Frontal cortex (tissue), 4 donors: ENCODE measurements at places on chromosomes 7 and 10. TPM values are rescaled to one million over a fixed set of nuclear protein-coding genes. Genes with fewer than 3 reads are reported as not detected.

The CPN1 gene
- not detected for total RNA-seq

The LLCFC1 gene
- total RNA-seq, result not detected

The OR2A12 gene
- total RNA-seq, result not detected

The NKX2-3 gene
- under 0.01 TPM for total RNA-seq

The OR6B1 gene
- total RNA-seq, result not detected

The VGF gene
- 7.7 TPM for total RNA-seq

The PRF1 gene
- total RNA-seq, result not detected

The NOBOX gene
- not detected for total RNA-seq

The ST8SIA6 gene
- 4.9 TPM for total RNA-seq

The CNPY4 gene
- 17.1 TPM for total RNA-seq

The GARIN1A gene
- total RNA-seq, result 0.82 TPM

The SHTN1 gene
- total RNA-seq, result 50.5 TPM

The NODAL gene
- total RNA-seq, result 2.0 TPM

The PPP1R17 gene
- 2.9 TPM for total RNA-seq

The SND1 gene
- total RNA-seq, result 56.3 TPM

The GALNT17 gene
- total RNA-seq, result 26.5 TPM

The ATG9B gene
- total RNA-seq, result 2.4 TPM

The AMPH gene
- 31.0 TPM for total RNA-seq

The ZEB1 gene
- total RNA-seq, result 41.6 TPM

The MYH16 gene
- not detected for total RNA-seq

The GDF2 gene
- total RNA-seq, result not detected

The SLC16A12 gene
- total RNA-seq, result 1.2 TPM

The CADPS2 gene
- total RNA-seq, result 9.8 TPM
